ENCODE measurements at places on chromosomes 12 and 14.

DNA sequence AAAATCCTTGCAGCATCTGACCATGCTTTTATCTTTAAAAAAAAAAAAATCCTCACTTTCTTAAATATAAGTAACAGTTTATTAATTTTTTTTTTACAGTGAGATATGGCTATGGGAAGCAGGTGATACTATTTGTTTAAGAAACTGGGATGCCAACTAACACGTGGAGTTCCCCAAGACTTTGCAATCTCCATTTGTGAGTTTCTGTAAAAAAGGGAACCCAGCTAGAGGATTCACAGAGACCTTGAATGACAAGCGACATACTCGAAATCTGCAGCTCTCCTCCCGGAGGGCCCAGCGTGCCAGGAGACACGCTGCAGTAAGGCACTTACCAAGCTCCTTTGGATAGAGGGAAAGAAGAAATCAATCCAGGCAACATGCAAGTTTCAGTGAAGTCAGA lies 30.1 kb downstream of the SLC15A4 start:
- DNase-seq, result no peak

- DNase-seq, result no peak
These were observed 11.5 kb upstream of the KRT78 start for GRCh38 chr12:52860102-52860823.

- DNase-seq, result no peak
These were observed 77.6 kb upstream of the NID2 start for GRCh38 chr14:52146504-52146903.

DNA sequence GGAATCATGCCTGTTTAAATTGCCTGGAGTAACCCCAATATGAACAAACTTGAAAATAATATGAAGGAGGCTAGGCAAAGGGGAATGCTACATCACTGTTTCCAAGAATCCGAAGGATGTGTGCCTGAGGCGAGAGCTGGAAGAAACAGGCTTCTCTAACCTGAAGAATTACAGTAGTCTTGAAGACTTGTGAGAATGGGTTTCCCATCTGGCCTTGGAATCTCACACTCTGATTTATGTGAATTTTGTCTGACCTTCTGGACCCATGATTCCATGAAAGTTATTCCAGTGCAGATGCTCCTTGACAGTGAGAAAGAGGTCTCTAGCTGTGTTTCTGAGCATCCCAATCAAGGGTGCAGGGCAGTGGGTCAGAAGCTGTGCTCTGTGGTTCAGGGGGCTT lies 122.1 kb upstream of the PARP11 start:
- DNase-seq, result no peak

- DNase-seq, result no peak
These were observed 60.2 kb downstream of the ARHGAP5 start for GRCh38 chr14:32137313-32137712.

DNA sequence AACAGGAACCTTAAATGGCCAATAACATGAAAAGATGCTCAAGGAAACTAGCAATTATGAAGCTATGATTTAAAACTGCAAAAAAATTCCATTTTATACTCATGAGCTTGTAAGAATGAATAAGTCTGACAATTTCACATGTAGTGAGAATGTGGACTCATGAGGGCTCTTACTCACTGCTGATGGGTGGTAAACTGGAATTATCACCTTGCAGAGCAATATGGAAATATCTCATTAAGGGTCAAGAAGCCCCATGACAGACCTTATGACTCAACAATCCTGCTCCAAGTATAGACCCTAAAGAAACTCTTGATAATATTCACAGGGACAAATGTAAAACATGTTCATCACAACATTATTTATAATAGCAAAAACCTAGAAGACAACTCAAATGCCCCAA lies 23.5 kb upstream of the SMAGP start:
- no peak for DNase-seq

DNA sequence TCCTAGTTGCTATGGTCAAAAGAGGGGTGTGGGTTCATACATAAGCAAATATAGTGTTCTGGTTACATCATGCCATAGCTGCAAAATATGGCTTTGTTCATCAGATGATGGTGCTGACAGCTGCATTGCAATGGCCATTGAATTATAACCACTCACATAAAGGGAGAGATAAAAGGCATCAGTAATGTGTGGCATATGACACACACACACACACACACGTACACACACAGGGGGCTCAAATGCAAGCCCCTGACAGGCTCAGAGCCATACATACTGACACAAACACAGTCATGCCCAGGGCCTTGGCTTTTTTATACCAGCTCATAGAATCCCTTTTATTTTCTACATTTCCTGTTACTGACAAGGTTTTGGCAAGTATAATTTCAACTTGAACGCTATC lies 698.9 kb downstream of the BCL11B start:
- no peak for DNase-seq

GRCh38 chr14:91127401-91127801 lies 13.5 kb downstream of the DGLUCY start:
- peak; percentile 94 for DNase-seq

GRCh38 chr12:53829130-53829819 lies 77.5 kb upstream of the CISTR start:
- DNase-seq, result no peak
